Activated T-cell treated with anti-CD3 and anti-CD28 coated beads for 24 hours (primary cell): ENCODE measurements at places on chromosomes 1 and 21.

DNA sequence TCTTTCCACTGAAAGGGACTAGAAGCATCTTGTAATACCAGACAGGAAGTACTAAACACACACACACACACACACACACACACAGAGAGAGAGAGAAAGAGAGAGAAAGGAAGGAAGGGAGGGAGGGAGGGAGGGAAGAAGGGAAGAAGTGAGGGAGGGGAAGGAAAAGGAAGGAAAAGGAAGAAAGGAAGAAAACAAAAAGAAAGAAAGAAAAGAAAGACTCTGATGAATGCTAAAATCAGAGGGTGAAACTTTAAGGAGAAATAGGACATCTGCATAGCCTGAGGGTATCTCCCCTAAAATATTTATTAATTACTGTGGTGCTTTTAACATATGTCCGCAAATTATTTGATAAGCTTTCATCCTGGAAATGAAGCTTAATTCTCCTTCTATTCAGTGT lies 10.6 kb downstream of the TRIT1 start:
- DNase-seq = no peak

DNA sequence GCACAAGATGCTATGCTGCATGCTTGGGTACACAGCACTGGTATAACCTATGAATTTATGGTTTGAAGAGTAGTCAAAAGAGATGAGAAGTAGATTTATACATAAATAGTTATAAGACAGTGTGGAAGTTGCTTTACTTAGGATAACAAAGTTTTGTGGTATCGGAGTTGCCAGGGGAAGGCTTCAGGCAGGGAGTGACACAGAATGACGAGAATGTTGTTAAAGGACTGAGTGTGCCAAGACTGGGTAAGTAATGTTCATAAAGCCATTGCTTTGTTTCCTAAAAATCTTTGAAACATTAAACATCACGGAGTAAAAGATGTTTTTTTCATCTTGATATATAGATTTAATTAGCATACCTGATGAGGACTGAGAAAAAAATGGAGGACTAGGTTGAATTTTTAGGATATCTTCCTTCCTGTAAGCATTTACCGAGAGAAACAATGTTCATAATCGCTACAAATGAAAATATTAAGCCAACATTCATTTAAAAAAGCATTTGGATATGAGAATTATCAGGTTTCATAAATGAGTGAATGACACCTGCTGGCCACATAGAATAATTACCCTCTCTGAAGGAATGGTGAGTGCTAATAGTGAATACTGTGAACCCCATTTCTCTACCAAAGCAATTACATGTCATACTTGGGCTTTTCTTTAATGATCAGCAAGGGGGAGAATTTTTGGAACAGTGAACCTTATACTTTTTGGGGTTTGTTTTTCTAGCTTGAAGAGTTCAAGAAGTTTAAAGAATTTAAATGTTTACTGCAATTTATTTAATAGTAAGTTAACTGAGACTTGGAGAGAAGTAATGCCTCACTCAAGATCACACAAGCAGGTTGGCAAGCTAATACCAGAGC lies 28.4 kb downstream of the EXTL2 start:
- DNase-seq = no peak

GRCh38 chr1:209703834-209704504 lies 677 bp upstream of the HSD11B1 start:
- no peak for DNase-seq

GRCh38 chr1:218869276-218869675 lies 304.4 kb upstream of the LYPLAL1 start:
- no peak for DNase-seq

GRCh38 chr1:30359539-30360220 lies 363.7 kb downstream of the MATN1 start:
- no peak for DNase-seq

DNA sequence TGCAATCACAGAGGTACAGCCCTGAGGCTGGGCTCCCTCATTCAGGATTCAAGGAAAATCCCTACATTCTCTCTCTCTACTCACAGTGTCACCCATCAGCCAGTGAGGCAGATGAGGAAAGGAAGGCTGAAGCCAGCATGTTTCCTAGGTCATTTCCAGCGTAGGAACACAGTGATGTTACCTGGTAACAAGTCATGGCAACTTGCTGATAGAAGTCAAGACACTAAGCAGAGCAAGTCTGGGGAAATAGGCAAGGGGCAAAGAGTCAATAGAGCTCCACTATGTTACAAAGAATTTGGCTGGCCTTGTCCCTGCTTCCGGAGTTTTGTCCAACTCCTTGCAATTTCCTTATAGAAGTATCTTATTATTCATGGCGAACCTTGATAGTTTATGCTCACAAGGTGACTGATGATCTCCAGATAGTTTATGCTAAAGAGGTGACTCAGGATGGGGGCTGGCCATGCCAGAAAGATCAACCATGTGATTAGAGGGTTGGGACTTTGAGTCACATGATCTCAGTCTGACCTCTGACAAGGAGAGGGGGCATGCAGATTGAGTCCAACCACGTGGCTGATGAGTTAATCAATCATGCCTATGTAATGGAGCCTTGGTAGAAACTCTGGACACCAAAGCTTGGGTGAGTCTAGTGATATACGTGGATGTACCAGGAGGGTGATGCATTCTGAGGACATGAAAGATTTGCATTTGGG lies 51.1 kb downstream of the SUSD4 start:
- DNase-seq = no peak

GRCh38 chr1:228096416-228097332 lies 6.5 kb downstream of the C1orf35 start:
- DNase-seq = no peak

DNA sequence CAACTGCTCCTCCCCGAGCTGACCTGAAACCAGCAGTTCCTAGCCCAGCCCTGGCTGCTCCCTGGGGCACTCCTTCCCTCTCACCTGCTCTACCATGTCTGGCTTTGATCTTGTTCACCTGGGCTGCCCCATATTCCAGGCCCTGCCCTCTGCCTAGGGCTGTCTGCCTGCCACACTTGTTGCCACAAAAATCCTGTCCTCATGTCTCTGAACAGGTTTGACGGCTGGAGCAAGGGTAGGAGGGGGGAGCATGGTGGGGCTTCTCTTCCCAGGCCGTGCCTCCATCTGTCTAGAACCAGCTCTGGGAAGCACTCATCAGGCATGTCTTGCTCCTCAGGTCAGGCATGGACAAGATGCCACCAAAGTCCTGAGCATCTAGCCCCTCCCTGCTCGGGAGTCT lies 44.3 kb upstream of the WNT2B start:
- DNase-seq = no peak

- DNase-seq = no peak
These were observed 32.1 kb upstream of the SCYL3 start for GRCh38 chr1:169925505-169926482.

- DNase-seq = no peak
These were observed 21.5 kb upstream of the RNF187 start for GRCh38 chr1:228465571-228466146.

GRCh38 chr1:115428256-115428655 lies 90.2 kb upstream of the NGF start:
- DNase-seq = no peak

- DNase-seq = no peak
These were observed 82.5 kb downstream of the C4BPA start for GRCh38 chr1:207186503-207186902.

DNA sequence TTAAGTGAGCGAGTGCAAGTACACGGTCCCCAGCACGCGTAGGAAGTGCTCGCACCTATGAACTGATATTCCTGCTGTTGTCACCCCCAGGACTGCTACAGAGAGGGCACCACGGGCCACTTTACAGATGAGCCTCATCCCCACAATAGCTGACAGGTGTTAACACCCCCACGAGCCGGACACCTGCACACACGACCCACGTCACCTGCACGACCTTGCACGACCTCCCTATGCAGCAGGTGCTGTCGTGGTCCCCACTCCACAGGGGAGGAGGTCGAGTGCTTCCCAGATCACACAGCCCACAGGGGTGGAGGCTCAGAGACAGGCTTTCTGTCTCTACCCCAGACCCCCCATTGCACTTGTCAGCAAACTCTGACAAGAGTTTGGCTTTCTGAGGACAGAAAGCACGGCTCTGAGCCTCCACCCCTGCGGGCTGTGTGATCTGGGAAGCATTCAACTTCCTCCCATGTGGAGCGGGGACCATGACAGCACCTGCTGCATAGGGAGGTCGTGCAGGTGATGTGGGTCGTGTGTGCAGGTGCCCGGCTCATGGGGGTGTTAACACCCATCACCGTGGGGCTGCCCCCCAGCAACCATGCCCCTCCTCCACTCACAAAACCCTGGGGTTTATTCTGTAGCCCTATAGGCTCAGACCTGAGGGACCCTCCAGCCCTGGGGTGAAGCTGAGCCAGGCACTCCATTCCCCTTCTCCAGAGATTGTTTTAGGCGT lies 80.8 kb downstream of the MATN1 start:
- DNase-seq = no peak

- no peak for DNase-seq
These were observed 287.5 kb upstream of the DAB1 start for GRCh38 chr1:57711326-57711725.

GRCh38 chr1:33365560-33365997 lies 44.7 kb upstream of the A3GALT2 start:
- no peak for DNase-seq
